Activated T-helper 2 cell treated with anti-CD3 and anti-CD28 coated beads, Interferon-gamma antibody, Interleukin-2, Interleukin-4, amounts not matched to agents 10 μg/mL and 5 μg/mL and 100 μg/mL, durations not matched to agents 14 hours and 24 hours and 36 hours (primary cell): ENCODE measurements at places on chromosomes 1 and 21. TPM values are rescaled to one million over a fixed set of nuclear protein-coding genes. Genes with fewer than 3 reads are reported as not detected.
A peak's percentile ranks its signal among the peaks of the same experiment; 100 is the strongest.

DNA sequence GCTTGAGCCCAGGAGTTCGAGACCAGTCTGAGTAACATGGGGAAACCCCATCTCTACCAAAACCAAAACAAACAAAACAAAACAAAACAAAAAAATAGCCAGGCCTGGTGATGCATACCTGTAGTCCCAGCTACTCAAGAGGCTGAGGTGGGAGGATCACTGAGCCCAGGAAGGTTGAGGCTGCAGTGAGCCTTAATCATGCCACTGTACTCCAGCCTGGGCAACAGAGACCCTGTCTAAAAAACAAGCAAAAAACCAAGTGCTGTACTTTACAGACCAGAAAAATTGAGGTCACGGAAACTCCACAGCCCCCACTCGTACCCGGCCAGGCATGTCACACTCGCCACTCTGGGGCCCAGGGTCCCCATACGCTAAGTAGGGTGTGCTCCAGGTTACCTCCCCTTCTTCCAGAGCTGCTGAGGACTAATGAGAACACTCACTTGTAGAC, 22.9 kb downstream of the ATP2B4 start:
- peak; percentile 19 for DNase-seq

GRCh38 chr1:20220036-20220435, 33.7 kb upstream of the PLA2G2C start:
- no peak for DNase-seq

GRCh38 chr1:184563308-184563707, 176.5 kb downstream of the C1orf21 start:
- DNase-seq = no peak

DNA sequence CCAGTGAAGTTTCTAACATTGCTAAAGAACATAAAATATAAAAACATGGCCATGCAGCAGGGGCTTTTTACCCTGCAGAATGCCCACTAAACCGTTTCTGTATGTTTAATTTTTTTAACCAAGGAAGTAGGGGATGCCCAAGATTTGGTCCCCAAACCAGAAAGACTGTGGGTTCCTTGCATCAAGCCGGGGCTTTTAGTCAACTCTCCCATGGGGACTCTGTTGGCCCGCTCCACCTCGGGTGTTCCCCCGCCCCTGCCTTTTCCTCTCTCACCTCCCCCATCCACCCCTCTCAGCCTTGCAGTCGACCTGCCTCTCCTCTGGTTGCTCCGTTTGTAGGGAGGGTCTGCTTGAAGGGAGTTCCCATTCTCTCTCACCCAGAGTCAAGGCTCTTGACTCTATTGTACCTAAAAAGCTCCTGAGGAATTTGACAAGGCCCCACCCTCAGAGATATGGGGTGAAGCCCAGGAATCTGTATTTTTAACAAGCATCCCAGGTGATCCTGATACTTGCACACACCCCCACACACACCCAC, 117.5 kb downstream of the TOMM20 start:
- DNase-seq = peak; percentile 48

DNA sequence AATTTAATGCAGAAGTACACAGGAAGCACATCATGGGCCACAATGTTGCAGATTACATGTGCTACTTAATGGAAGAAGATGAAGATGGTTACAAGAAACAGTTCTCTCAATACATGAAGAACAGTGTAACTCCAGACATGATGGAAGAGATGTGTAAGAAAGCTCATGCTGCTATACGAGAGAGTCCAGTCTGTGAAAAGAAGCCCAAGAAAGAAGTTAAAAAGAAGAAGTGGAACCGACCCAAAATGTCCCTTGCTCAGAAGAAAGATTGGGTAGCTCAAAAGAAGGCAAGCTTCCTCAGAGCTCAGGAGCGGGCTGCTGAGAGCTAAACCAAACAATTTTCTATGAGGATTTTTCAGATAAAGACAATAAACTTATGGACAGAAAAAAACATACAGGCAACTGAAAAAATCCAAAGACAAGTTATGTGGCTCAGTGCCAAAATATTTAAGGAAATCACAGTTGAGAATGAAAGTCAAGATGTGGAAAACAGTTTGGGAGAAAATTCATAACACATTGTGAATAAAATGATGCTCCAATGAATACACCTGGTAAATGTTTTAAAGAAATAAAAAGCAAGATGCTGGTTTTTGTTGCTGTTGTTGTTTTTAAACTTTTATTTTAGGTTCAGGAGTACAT, 2.8 kb upstream of the ZNF644 start:
- DNase-seq = no peak

- DNase-seq = peak; percentile 75
These were observed 177.7 kb upstream of the EDN2 start for GRCh38 chr1:41662061-41662764.

GRCh38 chr21:44846485-44847260, 26.8 kb downstream of the PTTG1IP start:
- DNase-seq = no peak

- DNase-seq = no peak
These were observed 33.3 kb downstream of the ODF2L start for GRCh38 chr1:86362807-86363206.

DNA sequence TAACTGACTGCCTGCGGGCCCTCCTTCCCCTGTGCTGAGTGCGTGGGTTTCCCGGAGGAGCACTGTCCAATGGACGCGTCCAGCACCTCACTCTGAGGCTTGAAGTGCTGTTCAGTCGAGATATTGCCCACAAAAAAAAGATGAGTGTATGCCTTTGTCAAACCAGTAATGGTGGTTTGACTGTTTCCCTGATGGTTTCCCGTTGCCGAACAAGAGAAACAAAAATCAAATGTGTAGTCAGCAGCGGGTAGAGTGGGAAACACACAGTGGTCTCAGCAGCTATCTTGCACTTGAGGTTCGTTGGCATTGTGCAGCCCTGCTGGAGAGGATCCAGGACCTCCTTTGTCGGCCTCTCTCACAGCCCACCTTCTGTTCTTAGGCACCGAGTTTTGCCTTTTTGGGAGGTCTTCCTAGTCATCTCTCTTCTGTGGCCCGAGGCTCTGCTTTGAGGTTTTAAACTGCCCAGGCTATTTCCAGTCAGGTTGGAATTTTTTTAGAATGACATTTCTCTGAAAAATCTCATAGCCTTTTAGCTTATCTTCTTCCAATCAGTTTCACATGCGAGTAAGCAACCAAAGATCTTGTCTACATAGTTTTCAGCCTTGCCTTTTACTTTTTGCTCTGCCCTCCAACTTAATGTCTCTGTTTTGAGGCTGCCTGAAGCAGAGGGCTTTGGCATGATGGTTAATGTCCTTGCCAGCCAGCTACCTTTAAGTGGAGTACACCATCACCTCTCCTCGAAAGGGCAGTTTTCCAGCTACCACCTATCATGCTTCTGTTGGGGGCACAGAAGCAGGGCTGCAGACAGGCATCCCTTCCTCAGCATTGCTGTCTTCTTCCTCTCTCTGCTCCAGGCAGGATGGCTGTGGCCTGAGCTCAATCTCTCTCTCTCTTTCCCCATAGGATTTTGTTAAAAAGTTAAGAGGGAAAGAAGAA, 132.3 kb downstream of the URB2 start:
- no peak for DNase-seq

DNA sequence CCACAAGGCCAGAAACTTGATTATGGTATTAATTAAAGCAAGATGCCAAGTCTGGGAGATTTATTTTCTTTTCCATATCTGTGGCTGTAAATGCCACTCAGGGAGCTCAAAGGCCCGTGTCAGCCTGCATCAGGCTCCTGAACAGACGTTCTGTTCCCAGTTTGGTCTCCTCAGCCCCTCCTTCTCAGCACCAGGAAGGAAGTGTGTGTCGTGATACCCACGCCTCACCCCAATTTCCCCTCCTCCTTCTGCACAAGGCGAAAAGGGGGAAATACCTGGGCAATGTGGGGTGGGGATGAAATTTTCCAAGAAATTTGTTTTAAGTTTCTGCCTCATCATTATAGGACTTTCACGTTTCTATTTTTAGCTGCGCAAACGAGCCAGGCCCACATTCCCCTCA, 112.0 kb downstream of the SYF2 start:
- no peak for DNase-seq

DNA sequence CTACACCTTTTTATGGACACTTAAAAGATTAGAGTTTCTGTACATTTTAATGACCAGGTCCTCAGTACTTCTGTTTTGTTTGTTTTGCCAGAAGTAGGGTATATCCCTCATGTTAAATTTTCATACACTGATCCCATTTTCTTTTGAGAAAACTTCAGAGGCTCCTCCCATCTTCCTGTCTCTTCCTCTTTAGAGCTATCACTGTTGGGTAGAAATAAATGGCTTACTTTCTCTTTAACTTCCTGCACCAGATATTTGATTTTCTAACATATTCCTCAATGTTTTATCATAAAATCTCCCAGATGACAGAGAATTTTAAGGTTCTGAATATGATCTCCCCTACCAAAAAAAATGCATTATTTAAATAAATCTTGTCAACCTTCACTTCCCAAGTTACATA, 23.4 kb downstream of the VAV3 start:
- no peak for DNase-seq

GRCh38 chr1:118148034-118148433, 37.0 kb downstream of the SPAG17 start:
- no peak for DNase-seq

DNA sequence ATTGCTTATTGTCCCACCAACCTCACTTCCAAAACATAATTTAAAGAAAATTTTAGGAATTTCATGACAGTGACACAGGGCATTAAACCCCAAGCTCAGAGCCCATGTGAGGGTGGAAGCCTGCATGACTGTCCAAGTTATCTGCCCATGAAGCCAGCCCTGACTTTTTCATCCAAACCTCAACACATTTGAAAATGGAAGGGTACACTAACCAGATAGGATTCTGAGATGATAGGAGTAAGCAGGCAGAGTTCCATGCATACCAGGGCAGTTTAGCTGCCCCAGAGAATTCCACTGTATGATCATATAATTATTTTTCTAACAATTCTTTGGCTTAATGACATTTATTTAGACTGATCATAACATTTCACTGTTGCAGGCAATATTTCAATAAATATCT, 986.0 kb downstream of the TTLL7 start:
- DNase-seq = no peak

GIPC2 gene
- total RNA-seq = 0.07 and 0.09 TPM in 2 replicates

CFAP74 gene
- total RNA-seq = not detected in 2 replicates

CADM3 gene
- total RNA-seq = not detected in 2 replicates

MPL gene
- total RNA-seq = not detected in 2 replicates
